ENCODE measurements at places on chromosomes 6 and 20.

DNA sequence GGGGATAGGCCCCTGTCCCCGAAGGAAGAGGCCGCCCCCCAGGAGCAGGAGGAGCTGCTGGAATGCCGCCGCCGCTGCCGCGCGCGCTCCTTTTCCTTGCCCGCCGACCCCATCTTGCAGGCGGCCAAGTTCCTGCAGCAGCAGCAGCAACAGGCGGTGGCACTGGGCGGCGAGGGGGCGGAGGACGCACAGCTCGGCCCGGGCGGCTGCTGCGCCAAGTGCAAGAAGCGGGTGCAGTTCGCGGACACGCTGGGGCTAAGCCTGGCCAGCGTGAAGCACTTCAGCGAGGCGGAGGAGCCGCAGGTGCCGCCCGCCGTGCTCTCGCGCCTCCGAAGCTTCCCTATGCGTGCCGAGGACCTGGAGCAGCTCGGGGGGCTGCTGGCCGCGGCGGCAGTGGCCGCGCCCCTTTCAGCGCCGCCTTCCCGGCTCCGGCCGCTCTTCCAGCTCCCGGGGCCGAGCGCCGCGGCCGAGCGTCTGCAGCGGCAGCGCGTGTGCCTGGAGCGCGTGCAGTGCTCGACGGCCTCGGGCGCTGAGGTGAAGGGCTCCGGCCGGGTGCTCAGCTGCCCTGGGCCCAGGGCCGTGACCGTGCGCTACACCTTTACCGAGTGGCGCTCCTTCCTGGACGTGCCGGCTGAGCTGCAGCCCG is 630 bp downstream of the PPP1R3G start:
- DNase-seq, result no peak

GRCh38 chr20:6008254-6008653 is 45.6 kb downstream of the LRRN4 start:
- no peak for DNase-seq

DNA sequence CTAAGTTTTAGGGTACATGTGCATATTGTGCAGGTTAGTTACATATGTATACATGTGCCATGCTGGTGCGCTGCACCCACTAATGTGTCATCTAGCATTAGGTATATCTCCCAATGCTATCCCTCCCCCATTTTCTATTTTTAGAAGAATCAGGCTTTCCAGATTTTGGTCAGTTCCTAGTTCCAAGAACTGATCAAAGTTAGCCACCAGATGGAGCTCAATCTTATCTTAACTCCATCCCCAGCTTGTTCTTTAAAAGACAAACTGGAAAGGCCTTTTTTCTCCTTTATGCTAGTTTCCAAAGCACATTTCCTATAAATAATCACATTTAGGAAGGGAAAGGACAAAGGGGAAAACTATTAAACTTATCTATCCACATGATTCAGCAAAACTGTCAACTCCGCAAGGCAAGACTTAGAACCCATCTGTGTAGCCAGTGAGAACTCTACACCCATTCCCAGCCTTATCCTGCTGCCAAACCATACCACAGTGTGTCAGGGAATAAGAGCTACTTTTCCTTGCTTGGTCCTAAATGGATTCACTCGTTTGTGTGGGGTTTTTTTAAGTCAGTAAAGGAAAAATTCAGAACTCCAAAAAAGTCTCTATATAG is 22.8 kb upstream of the KHDC1 start:
- DNase-seq, result no peak

- DNase-seq, result no peak
Observed at GRCh38 chr6:133309579-133309978, 68.4 kb downstream of the EYA4 start.

GRCh38 chr6:109183109-109183650 is 87.9 kb downstream of the CEP57L1 start:
- DNase-seq, result no peak

DNA sequence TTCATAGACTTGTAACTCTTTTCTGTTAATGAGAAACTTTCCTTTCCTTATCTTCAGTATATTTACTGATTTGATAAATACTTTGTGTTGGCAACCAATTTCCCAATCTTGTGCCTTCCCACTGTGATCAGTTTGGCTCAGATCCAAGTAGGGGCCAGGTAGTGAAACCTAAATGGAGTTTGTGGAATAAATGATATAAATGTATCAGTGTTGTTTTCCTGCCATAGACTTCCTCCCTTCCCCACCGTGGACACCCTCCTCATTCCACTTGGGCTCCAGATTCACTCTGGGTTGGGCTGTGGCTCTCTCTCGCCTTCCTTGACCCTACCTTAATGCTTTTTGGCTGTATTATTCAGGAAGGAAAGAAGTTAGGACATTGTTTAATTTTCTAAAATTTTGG is 1.3 kb downstream of the ZKSCAN3 start:
- no peak for DNase-seq

- no peak for DNase-seq
Observed at GRCh38 chr6:106856227-106856874, 118.2 kb downstream of the CD24 start.

DNA sequence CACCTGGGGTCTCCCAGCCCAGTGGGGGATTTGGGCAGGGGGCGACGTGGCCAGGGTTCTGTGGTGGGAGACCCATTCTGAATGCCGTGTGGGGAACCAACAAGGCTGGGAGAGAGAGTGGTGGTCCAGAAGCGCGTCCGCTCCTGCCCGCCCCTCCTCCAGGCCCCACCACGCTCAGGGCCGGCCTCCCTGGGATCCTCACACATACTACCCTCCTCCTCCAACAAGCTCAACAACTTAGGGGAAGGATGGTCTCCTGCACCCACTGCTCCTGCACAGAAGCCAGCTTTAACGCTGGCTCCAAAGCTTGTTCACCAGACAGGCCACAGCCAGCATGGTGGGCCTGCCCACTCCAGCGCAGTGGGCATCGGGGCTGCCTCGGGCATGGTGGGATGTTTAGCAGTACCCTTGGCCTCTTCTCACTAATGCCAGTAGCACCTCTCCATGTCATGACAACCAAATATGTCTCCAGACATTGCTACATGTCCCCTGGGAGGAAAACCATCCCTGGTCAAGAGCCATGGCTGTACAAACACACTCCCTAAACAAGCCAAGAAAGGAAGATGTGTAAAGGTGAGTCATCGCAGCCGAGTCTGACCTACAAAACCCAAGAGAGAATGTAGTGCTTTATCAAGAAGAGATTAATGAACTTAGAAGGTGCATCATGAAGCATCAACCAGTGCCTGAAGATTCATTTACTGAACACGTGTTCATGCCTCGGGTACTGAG is 75.7 kb downstream of the BMP7 start:
- DNase-seq, result no peak

- DNase-seq, result no peak
Observed at GRCh38 chr6:145903356-145904102, 60.6 kb downstream of the SHPRH start.

GRCh38 chr6:36873115-36873514 is 1.5 kb downstream of the PPIL1 start:
- no peak for DNase-seq

GRCh38 chr6:17179530-17180073 is 77.8 kb downstream of the STMND1 start:
- no peak for DNase-seq

DNA sequence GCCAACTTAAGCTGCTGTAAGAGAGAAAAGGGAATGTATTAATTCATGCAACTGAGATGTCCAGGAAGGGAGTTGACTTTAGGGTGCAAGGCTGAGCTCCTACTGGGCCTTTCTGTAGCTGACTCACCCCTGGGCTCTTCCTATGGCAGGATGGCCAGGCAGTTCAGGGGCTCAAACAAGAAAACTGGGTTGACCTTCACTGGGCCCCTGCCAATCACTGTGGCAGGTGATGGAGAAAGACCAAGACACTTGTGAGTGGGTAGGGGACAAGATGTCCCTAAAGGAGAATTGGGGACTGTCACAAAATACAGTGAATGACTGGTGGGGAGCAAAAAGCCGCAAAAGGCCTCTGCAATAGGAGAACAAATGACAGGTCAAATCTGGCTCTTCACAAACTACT is 21.5 kb upstream of the RALGAPA2 start:
- DNase-seq, result no peak

GRCh38 chr6:95093154-95093553 is 484.2 kb upstream of the MANEA start:
- no peak for DNase-seq

GRCh38 chr6:91667596-91667995 is 1080.7 kb upstream of the MAP3K7 start:
- no peak for DNase-seq

DNA sequence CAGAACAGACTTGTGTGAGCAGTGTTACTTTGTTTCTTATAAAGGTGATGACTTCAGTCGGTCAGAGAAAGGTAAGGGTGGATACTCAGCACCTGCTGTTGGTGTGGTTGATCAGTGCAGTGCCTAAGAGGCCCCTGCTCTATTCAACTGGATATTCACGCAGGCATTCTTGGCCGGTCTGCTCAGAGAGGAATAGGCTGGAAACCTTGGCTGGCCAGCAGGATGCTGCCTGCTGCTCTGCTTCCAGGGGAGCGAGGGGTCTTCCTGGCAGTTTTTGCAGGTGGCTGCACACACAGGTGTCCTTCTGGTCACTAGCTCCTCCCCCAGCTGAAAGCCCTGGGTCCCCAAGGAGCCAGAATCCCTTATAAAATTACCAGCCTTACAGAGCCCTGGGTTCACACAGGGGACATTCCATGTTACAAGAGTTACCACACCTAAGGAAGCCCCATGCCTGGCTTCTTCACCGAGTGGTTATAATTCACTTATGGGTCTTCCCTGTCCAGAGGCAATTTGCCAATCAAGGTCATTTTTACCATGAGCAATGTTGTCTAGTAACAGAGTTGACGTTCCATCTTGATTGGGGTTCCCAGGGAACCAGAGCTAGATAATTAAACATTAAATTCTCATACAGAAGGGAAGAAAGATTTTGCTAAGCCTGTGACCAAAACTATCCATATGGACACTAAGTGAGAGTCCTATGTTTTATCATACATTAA is 16.4 kb downstream of the SYNJ2 start:
- DNase-seq, result no peak

DNA sequence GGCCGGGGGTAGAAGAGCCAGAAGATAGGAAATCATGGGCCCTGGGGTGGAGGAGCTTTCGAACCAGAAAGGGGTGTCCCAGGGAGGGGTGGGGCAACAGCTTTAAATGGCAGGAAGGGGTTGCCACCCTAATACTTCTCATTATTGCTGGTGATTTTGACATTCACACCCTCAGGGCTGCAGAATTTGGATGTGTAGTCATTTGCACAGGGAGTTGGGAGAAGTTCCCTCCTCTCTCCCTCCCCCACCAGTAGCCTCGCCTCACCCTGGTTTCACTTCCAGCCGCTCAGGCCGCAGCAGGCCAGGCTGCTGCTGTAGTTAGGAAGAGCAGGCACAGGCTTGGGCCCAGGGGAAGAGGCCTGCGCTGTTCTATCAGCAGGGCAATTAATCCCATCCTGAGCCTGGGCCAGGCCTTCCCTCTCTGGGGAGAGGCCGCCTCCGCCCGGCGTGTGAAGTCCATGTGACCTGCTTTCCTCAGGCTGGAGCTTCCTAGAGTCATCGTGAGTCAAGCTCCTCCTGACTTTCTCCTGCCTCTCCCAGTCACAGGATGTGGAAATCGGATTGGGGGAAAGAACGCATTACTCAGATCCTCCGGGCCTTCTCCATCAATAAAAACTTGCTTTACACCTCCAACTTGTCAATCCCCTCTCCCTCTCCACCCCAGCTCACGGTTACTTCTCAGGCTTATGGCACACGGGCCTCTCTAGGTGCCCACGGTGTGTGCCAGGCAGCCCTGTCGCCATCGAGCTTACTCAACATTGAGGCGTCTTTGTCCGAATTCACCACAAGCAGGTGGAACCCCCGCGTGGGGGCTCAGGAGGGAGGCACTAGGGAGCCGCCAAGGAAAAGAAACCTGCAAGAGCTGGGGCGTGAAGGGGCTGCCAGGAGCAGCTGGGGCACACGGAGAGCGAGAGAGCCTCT is 7.8 kb downstream of the ADTRP start:
- DNase-seq, result peak; percentile 63

- DNase-seq, result no peak
Observed at GRCh38 chr6:5567352-5567751, 306.0 kb downstream of the FARS2 start.

DNA sequence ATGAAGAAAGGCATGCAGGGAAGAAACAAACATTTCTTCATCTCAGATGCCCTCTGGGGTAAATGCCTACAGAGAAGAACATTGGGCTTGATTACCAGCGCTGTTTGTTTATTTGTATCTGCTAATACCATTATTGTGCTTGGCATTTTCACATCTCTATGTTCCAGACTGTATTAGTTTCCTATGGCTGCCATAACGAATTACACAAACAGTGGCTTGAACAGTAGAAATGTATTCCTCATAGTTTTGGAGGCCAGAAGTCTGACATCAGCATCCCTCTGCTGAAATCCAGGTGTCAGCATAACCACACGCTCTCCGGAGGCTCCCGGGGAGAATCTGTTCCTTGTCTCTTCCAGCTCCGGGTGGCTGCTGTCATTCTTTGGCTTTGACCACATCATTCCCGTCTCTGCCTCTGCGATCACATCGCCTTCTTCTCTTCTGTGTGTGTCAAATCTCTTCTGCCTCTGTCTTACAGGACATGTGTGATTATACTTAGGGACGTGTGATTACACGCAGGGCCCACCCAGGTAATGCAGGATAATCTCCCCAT is 241.6 kb upstream of the SUPT3H start:
- DNase-seq, result no peak

DNA sequence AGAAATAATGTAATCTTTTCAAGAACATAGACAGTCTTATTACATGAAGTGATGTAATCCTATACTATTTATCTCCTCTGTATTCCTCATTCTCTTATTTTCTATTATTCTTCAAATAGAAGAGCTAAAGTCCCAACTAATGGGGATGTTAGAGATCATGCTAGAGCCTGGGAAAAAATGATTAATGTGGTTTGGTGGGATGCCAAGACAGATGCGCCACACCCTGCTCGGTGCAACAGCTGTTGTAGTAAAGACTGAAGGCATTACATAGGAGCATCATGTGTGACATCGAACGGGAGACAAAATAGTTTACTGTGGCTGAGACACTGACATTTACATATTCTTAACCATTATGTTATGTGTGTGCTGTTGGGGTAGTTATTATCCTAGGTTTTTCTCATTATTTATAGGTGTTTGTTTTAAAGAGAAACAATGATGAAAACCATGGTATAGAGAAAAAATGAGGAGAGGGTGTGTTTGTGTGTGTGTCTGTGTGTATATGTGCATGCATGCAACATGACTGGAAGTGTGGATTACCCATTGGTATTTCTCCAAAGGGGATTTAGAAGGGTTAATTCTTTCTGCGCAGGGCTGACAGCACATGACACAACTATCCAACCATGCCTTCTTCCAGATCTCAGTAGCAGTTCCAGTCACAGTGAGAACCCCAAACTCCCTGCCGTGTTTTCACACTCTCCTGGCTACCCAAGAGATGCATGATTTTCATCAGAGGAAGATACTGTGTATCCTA is 155.3 kb downstream of the EYA4 start:
- no peak for DNase-seq

- no peak for DNase-seq
Observed at GRCh38 chr6:27873021-27873940, 38.9 kb downstream of the OR2B2 start.

Data from breast epithelium (tissue), 4 donors.